ENCODE measurements at places on chromosomes 7 and 10.

DNA sequence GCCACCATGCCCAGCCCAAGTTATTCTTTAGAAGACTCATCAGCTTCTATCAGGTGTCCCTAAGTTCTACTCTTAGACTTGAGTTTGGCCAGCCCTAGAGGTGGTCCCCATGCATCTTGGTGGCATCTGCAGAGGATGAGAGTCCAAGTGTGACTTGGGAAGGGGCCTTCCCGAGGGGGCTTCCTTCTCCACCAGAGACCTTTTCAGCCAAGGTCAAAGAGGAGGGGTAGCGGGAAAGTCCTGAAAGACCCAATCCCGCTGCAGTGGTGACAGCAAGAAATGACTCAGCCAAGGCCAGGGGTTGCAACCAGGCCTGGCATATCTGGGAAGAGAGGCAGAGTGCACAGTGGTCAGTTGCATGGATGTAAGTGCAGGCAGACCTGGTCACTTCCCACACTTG, 61.7 kb upstream of the MGMT start:
- DNase-seq = no peak

GRCh38 chr10:17693009-17693408, 49.1 kb downstream of the STAM start:
- no peak for DNase-seq

DNA sequence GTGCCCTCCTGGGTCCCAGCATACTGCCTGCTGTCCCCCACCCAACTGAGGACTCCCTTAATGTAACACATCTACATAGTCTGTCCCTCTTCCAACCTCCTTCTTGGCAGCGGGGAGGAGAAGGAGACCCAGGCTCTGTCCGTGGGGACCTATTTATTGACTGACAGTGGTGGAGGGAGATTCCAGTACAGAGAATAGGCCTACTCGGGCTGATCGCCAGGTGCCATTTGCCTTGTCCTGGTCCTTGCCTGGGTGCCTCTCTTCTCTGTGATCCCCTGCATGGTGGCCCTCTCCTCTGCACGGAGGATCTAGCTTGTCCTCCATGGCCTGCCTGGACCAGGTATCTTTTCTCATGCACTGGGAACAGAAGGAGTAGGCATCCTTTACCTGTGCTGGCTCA, 17.0 kb downstream of the GHRHR start:
- no peak for DNase-seq

DNA sequence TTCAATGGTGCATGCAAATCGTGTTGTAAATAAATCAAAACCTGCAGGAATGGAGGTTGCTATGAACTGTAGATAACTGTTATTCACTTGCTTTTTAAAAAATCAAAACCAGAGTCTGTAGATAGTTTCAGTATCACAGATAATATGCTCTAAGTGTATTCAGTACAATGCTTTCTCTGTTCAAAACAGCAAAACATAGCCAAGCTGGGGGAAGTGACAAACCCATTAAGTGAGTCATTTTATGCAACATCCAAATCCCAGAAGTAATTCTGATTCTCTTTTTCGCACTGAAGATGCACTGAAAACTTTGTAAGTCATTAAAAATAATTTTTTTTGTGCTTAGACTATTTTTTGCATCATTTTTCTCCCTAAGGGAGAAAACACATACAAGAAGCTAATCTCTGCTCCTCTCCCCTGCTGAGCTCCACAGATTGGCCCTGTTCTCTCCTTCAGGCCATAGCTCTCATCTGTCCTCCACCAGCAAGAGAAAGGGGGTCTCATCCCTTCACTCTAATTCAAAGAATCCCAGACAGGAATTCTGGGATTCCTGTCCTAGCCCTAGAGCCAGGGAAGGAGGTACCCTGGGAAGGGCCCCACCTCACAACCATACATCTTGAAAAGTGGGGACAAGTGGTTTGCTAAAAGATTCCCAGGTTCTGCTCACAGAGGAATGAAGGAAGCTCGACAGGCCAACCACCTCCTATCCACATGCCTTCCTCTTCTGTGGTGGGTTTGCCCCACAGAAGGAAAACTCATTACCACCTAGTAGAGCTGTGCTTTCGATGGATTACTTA, 4.9 kb downstream of the PRTFDC1 start:
- no peak for DNase-seq
